ENCODE measurements at places on chromosomes 12 and 14. TPM values are rescaled to one million over a fixed set of nuclear protein-coding genes. Genes with fewer than 3 reads are reported as not detected.

PAPLN gene
- polyA plus RNA-seq: 0.59 TPM

SPIC gene
- not detected for polyA plus RNA-seq

SYNE3 gene
- 9.4 TPM for polyA plus RNA-seq

EIF2S3B gene
- 0.26 TPM for polyA plus RNA-seq

CD4 gene
- polyA plus RNA-seq: 1.7 TPM

NYNRIN gene
- not detected for polyA plus RNA-seq

EMP1 gene
- not detected for polyA plus RNA-seq

CCDC184 gene
- polyA plus RNA-seq: not detected

RBP5 gene
- not detected for polyA plus RNA-seq

SENP1 gene
- 18.1 TPM for polyA plus RNA-seq

All from naive B cell (primary cell).